ENCODE measurements at places on chromosomes 12 and 14.

GRCh38 chr14:82244791-82245190 lies 711.1 kb upstream of the SEL1L start:
- no peak for DNase-seq

DNA sequence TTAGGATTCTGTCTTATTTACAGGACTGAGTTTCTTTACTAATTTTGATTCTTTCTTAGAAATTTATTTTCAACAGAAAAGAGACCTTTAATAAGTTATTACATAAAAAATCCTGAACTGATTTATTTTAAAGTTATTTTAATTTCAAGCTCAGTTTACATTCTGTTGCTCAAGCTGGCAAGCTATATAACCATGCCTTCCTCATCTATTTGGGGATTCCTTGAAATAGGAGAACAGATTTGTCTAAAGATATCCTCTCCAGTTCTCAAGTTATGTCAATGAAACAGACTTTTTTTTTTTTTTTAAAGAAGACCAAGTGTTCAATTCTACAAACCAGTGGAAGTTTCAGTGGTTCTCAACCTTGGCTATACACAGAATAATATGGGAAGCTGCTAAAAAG lies 103.3 kb upstream of the TRHDE start:
- no peak for DNase-seq

DNA sequence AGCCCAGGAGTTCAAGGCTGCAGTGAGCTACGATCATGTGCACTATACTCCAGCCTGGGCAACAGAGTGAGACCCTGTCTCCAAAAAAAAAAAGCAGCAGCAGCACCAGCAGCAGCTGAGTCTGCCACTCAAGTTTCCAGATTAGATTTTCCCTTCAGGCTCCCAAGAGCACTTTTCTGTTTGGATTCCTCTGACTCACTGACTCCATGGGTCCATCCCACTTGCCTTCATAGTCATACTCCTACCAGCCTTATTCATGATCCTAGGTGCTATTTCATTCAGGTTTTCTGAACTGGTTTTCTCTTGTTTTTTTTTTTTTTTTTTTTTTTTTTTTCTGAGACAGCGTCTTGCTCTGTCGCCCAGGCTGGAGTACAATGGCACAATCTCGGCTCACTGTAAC lies 6.8 kb upstream of the TWF1 start:
- no peak for DNase-seq

DNA sequence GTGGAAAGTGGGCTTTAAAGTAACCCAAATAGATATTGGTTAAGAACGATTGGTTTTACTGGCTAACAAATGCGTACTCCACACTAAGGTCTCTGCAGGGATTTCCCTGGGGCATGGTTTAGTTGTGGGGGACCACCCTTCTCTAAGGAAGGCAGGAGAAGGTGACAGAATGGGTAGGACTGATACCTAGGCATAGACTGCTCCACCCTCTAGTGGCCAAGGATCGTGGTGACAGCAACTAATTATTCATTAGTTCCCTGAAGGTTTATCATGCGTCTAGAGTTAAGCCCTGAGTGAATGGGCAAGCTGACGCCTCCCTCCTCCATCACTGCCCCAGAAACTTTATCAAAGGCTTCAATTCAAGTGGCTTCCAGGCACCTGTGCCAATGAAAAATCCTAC lies 9.1 kb downstream of the FAM181A start:
- DNase-seq: no peak

DNA sequence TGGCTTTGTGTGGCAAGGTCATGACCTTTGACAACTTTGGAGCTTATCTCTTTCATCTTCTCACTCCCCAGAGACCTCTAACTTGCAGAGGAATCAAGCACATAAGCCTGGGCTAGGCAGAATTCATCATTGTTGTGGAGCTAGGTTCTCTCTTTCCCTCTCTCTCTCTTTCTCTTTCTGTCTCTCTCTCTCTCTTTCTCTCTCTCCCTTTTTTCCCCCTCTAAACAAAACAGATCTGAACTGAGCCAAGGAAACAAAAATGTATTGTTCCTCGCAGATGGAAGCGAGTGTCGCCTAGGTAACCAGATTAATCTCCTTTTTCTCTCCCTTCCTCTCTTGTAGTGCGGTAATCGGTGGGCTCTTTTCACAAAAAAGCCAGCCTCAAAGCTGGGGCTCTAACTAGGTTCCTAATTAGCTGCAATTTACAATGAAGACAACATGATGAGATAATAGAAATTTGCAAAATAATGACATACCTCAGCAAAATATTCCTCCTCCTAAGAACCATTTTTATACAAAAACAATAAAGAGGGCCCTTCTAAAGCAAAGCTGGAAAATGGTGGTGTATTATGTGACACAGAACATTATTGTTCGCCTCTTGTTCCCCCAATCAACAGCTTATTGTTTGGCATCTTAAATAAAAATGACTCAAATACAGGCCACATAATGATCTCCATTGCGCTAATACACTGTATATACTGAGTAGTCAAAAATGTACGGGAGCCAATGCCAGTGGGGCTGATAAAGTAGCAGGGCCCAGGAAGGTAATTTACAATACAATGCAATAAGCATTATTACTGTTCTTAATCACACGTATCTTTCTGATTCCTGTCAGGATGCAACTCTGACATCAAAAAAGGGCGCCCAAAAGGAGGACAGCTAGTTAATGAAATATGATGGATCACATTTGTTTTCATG lies 65.7 kb upstream of the SOX5 start:
- DNase-seq: no peak

GRCh38 chr12:77591959-77592743 lies 238.5 kb upstream of the NAV3 start:
- no peak for DNase-seq

DNA sequence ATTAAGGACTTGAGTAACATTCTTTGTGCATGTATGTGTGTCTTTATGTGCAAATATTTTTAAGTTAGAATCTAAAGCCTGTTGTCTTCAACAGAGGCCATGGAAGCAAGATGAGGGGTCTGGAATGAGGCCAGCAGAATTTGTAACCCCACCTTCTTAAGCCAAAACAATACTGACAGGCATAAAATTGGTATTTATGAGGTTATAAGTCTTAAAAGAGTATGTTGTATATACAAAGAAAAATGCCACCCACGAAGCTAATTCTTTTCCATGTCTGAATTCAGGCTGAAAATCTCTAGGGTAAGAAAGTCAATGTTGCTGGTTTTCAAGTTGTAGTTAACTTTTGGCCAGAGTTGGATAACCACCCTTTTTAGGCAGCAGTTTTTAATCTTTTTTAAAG lies 86.2 kb upstream of the TMTC1 start:
- DNase-seq: no peak

DNA sequence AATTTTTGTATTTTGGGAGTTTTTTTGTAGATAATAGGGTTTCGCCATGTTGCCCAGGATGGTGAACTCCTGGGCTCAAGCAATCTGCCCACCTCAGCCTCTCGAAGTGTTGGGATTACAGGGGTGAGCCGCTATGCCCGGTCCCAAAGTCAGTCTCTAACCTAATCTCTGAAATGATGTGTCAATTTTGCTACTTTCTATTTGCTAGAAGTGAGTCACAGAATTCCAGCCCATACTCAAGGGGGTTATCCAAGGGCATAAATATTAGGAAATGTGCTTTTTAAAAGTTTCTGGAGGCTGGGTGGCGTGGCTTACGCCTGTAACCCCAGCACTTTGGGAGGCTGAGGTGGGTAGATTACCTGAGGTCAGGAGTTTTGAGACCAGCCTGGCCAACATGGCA lies 40.5 kb downstream of the RESF1 start:
- DNase-seq: no peak

DNA sequence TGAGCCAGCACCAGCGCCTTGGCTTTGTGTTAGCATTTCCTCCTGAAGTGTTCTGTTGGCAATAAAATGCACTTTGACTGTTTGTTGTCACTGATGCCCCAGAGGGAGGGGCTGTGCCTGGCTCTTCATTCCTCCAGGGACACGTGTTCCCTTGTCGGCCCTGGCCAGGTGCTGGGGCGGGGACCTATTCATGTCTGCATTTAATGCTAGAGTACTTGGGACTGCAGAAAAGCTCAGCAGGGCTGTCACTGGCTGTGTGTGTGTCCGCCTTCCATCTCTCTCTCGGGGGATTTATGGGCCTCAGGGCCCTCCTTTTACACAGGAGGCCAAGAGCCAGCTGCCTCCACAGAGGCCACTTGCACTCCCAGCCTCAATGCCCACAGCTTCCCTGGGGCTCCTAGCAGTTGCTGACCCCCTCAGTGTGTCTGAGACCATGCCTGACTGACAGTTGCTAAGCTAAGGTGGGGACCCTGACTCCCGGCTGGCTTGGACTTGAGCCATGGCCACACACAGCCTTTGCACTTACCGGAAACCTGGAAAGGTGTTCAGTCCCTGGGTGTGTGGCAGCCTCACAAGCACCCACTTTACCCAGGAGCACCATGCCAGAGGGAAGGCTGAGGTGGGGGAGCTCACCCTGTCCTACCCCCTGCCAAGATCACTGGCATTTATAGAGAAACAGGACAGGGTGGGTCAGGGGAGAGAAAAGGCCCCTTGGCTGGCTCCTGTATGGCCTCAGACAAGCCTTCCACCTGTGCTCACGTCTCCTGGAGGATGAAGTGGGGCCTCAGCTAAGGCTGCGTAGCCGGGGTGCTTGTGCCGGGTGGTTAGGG lies 27.8 kb downstream of the HIP1R start:
- no peak for DNase-seq

DNA sequence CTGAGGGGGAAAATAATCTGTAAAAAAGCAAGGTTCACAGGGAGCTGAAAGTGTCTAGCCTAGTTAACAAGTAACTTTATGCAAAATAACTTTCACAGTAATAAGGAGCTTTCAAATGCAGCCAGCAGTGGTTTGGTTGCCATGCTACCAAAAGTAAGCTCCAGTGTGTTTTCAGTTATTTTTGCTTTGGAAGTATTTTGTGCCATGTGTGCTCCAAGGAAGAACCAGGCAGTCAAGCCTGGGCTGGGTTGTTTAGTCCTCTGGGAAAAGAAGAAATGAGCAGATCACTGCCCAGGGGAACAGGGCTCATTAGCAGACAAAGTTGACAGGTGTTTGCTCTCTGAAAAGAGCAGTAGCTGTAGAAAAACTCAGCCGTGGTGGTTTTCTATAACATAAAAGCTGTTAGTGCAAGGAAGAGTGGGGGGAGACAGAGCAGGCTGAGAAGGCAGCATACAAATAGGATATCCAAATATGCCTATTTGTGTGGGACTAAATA lies 92.8 kb upstream of the TMTC2 start:
- no peak for DNase-seq

DNA sequence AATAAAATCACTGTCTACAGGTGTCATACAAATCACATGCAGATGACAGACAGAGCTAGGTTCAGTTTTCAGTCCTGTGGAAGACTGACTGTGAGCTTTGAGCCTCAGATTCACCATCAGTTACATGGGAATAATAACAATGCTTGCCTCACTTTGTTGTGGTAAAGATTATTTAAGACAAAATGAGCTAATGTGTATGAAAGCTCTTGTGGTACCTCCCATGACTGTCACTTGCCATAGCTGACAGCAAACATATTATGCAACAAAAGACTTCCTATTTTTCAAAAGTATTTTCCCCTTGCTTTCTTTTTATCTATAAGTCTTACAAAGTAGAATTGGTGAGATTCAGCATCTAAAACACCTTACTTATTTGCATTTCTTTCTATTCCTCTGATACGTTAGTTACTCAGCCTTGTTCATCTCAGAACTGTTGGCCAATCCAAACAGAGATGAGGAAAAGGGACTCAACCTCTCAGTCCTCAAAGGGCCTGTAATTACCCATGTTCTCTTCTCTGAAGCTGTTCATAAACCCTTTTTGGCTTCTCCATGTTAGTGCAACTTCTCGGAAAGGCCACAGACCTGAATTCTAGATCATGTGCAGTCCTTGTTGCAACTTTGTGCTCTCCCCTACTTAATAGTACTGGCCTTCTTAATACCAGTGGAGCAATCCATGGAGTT lies 8.8 kb upstream of the DDHD1 start:
- no peak for DNase-seq

DNA sequence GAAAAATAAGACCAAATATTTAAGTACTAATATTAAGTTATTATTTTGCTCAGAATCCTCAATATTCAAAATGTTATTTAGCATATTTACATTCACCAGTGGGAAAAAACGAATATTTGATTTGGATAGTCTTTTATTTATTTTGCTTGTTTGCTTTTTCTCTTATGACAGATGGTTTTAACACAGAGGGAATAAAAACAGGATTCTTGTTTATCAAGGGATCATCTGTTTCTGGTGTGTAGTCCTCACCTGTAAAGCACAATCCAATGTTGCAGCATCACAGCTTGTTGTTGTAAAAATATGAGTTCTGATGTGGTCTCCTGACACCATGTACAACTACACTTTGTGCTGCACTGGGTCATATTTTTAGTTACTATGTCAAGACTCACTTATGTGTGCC lies 103.9 kb downstream of the AVPR1A start:
- DNase-seq: no peak

DNA sequence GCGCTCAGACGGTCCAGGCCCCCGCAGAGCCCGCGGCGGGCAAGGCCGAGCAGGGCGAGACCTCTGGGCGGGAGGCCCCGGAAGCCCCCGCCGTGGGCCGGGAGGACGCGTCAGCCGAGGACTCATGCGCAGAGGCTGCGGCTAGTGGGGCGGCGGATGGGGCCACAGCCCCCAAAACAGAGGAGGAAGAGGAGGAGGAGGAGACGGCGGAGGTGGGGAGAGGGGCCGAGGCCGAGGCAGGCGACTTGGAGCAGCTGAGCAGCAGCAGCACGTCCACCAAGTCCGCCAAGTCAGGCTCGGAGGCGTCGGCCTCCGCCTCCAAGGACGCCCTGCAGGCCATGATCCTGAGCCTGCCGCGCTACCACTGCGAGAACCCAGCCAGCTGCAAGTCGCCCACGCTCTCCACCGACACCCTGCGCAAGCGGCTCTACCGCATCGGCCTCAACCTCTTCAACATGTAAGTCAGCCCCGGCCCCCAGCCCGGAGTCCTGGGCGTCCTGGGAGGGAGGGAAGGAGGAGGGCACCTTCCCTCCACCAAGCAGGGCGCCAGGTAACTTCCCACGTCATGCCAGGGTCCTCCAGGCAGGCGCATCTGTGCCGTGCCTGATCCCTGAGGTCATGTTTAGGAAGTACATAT lies 72.4 kb downstream of the IQSEC3 start:
- DNase-seq: peak; percentile 2

DNA sequence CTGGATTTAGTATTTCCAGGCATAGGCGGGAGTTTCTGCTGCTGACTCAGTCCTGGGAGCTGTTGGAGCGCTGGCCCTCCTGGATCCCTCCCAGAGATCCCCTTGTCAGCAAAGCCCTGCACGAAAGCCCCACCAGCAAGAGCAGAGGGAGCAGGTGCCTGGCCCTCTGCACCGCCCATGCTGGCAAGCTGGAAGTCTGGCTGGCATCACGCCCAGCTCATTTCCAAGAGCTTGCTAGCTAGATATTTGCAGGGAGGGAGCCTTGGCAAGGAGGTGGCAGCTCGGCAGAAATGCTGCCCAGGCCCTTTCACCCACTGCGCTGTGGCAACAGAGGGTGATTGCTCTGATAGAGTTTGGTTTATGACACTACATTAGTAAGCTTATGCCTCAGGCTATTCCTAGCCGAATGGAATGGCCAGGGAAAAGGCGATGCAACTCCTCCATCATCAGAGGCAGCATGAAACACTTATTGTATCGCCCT lies 193.9 kb downstream of the EMP1 start:
- peak; percentile 1 for DNase-seq

GRCh38 chr14:103716091-103716801 lies 636 bp downstream of the ZFYVE21 start:
- no peak for DNase-seq

GRCh38 chr12:65602253-65602609 lies 222.1 kb upstream of the HMGA2 start:
- DNase-seq: peak; percentile 38

- DNase-seq: no peak
Observed at GRCh38 chr14:94768521-94769390, 1.2 kb downstream of the GSC start.
